ENCODE measurements at places on chromosomes 11 and 22.

- no peak for DNase-seq
Observed at GRCh38 chr22:38862375-38863329, 9.4 kb downstream of the CBX6 start.

DNA sequence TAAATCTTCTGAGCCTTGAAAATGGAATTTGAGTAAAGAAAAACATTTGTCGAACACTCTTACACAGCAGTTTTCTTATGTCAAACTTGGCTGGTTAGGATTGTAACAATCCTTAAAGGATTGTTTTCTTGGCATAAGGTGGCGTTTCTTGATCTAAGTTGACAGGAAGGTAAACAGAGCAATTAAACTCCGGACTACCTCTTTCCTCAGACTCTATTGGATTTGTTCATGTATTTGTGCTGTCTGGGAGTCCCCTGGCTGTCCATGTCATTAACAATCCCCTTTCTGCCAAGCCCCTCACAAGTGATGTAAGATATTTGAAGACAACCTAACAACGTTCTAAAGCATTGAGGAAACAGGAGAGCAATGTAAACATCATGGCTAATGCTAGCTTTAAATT lies 222.5 kb upstream of the SNX19 start:
- no peak for DNase-seq

DNA sequence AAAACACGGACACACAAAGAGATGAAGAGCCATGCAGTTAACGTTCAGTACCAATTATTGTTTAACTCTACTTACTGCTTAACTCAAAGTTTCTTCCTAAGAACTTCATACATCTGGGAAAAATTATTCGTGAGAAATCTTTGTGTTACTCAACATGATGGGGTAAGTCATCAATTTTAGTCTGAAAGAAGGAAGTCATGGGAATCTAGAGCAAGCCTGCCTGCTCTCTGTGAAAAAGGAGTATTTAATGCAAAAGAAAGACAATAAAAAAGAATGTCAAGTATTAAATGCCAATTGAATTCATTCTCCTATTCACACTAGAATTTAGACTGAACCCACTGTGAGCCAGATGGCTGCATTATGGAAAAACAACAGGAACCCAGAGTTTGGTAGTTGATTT lies 16.0 kb downstream of the TMEM123 start:
- DNase-seq, result no peak

GRCh38 chr22:48937032-48937639 lies 890.5 kb downstream of the BRD1 start:
- DNase-seq, result no peak

DNA sequence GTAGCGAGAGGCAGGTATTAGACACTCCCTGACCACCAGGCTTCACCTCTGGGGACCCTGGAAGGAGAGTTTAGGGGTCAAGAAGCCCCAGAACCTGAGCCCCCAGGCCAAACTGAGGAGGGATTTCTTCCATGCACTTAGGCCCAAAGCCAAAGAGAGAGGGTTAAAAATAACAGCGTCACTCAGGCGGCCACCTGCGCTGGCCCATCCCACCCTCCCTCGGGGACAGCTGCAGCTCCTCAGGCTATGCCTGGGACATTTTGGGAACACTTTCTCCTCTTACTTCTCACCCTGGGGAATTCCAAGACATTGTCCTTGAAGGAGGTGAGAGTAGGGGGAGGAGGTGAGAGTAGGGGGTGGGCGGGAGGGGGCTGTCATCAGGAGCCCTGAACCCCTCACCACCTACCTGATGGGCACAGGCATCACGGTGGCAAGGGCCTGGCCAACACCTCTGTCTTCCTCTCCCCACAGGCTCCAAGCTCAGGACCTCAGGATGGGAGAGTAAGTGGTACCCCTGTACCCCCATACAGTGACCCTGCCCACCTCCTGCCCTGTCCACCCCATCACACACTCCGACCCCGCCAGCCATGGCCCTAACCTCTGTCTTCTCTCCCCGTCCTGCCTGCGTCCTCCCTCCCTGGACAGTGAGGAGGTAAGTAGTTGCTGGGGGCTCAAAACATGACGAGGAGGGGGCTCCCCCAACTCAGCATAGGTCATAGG lies 583 bp downstream of the TNNI2 start:
- no peak for DNase-seq

DNA sequence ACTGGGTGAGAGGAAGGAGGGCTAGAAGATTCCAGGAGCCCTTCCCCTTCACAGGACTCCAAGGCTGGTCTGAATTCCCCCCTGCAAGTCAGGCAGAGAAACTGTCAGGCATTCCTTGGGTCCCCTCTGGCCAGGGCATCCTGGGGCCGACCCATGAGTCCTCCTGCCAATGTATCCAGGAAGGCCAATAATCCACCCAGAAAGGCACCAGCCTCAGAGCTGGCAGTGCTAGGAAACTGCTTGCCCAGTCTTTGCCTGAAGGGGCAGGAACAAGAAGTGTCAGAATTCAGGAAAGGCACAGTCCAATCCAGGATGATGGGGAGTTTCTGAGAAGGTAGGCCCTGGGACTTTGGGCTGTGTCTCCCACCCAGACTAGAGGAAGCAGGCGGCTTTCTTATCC lies 41.0 kb downstream of the BUD13 start:
- DNase-seq, result no peak

- no peak for DNase-seq
Observed at GRCh38 chr22:46941968-46942798, 179.7 kb downstream of the TBC1D22A start.

- no peak for DNase-seq
Observed at GRCh38 chr11:77515063-77515462, 41.2 kb upstream of the PAK1 start.

DNA sequence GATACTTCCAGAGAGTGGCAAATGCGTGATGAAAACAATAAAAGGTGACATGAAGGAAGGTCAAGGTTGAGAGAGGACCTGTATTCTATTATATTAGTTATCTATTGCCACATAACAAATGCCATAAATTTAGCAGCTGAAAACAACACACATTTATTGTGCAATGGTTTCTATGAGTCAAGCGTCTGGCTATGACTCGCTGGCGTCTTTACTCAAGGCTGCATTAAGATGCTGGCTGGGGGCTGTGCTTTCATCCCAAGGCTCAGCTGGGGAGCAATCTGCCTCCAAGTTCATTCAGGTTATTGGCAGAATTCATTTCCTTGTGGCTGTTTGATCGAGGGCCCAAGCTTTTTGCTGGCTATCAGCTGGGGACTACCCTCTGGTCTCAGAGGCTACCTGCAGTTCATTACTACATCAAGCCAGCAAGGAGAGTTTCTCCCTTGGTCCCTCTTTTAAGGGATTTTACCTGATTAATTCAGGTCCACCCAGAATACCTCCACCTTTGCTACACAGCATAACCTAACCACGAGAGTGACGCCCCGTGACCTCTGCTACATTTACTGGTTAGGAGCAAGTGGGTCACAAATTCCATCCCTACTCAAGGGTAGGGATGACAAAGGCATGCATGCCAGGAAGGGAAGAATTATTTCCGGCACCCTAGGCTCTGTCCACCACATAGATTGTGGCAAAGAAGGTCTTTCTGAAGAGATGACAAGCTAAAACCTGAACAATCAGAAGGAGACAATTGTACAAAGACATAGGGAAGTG lies 549.1 kb downstream of the MN1 start:
- no peak for DNase-seq

GRCh38 chr11:129252621-129253020 lies 60.5 kb upstream of the ARHGAP32 start:
- DNase-seq, result no peak

DNA sequence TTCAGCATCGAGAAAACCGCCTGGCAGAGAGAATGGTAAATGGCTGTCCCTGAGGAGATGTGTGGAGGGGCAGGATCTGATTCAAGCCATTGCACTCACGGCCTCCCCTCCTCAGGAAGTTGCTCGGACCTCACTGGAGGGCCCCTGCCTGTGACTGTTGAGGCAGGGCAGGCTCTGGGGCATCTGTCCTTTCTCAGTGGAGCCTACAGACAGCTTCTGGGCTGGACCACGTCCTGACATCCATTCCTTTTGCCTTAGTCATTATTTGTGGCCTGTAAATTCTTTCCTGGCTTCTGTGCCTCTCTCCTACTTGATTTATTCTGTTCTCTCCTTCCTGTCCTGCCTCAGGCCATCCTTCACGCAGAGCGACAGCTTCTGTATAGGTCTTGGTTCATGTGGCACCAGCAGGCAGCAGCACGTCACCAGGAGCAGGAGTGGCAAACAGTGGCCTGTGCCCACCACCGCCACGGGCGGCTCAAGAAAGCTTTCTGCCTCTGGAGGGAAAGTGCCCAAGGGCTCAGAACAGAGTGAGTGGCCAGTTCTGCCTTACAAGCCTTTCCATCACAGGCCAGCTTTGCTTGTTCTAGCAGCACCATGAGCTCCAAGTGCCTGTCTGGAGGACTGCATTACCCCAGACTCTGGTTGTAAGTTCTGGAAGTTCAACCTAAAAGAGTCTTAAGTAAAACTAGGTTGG lies 59.6 kb downstream of the PISD start:
- DNase-seq, result no peak

DNA sequence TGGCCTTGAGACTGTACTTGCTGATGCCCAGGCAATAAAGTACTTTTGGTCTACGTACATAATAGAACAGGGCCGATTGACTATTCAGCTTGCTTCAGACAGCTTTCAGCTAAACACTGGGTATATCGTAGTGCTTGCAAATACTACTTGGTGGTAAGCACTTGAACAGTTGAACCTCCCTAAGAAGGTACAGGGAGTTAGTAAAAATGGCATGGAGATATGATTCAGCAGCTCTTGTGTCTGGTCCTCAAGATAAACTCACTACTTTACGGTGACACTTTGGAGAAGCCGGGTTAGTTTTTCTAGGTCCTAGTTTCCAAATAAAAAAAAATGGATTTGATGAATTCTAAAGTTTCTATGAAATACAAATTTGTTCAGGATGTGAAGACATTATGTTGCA lies 7.3 kb downstream of the CCDC117 start:
- no peak for DNase-seq

GRCh38 chr22:39312410-39312809 lies 7.0 kb downstream of the RPL3 start:
- DNase-seq, result no peak

- no peak for DNase-seq
Observed at GRCh38 chr22:48244388-48245195, 1482.1 kb downstream of the TBC1D22A start.

GRCh38 chr11:126781942-126782341 lies 218.6 kb downstream of the KIRREL3 start:
- no peak for DNase-seq

GRCh38 chr11:16402654-16403447 lies 46.5 kb upstream of the SOX6 start:
- DNase-seq, result no peak

- no peak for DNase-seq
Observed at GRCh38 chr11:45332276-45332934, 46.3 kb upstream of the SYT13 start.

- DNase-seq, result no peak
Observed at GRCh38 chr11:117606211-117606610, 190.8 kb downstream of the DSCAML1 start.

DNA sequence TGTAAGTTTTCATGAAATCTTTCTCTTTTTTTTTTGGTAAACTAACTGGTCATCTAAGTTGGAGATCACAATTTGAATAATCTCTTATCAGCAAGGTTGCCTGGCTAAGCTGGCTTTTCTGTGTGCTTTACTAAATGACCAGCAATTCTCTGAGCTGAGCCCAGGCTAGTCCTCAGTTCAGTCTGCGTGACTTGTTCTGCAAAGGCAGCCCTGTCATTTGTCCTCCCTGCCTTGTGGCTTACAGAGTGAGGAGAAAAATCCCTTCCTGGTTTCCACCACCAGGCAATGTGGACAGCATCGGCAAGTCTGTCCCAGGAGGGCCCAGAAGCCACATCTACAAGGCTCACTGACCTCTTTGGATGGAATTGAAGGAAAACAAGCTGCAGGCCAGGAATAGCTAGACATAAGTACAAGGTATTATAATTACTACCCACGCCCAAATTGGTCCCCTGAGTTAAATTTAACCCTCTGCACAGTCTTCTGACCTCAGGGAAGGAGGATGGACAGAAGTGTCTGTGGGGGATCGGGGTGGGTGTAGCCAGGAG lies 108.6 kb downstream of the SCN3B start:
- no peak for DNase-seq

DNA sequence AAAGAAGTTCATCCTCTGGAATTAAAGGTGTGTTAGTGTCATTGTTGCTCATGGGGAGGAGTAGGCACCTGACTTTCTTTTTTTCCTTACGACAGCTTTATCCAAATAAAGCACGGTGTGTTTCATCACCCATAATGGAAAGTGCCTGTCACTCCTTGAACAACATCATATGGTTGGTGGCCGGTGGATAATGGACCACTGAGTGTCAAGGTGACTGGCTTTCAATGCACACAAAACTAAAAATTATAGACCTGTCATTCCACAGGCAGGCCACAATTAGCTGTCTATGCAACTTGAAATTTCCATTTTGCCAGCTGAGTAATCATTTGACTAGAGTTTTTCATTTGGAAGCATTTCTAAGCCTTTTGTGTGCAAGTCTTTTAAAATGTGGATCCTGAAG lies 45.0 kb upstream of the MPPED2 start:
- no peak for DNase-seq

GRCh38 chr22:40635940-40636379 lies 559 bp downstream of the MRTFA start:
- DNase-seq, result no peak

DNA sequence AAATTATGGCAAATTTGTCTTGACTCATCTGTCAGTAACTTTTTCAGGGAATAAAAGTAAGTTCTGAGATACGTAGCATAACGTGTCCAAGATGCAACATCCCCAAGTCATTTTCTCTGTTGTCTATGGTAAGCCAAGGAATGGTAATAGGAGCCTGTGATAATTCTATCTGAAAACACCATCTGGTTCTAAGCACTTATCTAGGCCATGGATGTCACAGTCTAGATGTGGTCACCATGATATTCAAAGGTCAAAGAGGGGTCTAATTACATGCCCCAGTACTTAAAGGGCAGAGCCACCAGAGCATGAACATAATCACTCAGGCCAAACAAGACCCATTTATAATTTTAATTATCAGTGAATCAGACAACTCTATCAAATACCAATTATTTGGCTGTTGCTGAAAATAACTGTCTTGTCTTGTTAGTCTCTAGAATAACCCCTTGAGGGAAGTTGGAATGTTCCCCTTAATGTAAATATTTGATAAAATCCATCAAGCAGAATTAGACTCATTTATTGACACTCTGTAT lies 225.1 kb upstream of the MPPED2 start:
- DNase-seq, result no peak

DNA sequence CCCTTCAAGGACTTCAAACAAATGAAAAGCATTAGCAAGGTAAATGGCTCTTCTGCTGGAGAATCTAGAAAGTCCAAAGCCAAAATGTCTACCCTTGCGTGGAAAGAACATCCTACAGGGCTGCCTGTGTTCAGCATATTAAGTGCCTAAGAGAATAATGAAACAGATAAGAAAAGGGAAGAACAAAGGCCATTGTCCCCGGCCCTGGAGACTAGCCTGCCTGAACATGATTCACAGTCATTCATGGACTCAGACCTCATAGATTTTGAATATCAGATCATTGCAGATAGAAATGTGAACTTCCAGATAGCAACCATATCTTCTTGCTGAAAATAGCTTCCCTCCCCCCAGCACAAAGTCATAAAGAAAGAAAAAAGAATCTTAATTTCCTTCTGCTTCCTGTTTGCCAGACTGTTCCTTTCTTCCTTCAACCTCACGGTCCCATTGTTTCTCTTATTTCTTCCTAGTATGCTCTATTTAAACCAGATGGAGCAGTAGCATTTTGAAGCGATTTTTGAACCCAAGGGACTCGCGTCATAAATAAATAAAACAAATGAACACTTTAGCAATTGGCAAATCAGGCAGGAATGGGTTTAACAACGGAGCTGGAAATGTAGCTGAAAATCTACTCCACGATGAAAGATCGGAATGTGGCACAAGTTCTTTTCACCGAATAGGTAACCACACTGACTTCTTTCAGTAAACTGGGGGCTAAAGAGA lies 408.2 kb upstream of the CCDC90B start:
- DNase-seq, result no peak

GRCh38 chr11:113167599-113167998 lies 146.8 kb upstream of the TTC12 start:
- no peak for DNase-seq
